ENCODE measurements at places on chromosomes 4 and X.

DNA sequence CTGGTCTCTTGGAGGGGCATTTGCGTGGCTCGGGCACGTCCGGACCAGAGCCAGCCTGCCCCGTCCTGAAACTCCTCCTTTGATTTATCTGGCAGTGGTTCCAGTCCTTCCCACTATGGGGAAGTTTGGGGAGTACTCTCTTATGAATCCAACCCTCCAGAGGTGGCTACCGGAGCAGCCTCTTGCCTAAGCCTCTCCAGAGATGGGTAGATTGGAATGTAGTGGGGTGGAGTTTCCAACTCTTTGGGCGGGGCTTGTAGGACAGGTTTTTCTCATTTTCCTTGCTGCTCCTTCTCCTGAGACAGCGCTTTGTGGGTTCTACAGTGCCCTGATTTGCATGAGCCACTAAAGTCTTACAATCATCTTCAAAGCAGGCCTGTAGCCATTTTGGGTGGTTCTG is 60.1 kb upstream of the XAGE1B start:
- DNase-seq = no peak

GRCh38 chrX:71482228-71482958 is 50.5 kb upstream of the OGT start:
- no peak for DNase-seq

GRCh38 chr4:105348719-105349118 is 125.1 kb downstream of the PPA2 start:
- DNase-seq = no peak

- DNase-seq = no peak
These were observed 354.0 kb downstream of the HS3ST1 start for GRCh38 chr4:11074581-11075241.

GRCh38 chrX:153321381-153322124 is at the start of gene PNMA6F:
Gene PNMA6F, minus strand, starts transcription at chrX:153321767. Its CDS starts 1,093 bp downstream, at chrX:153320674.
- DNase-seq = no peak

- DNase-seq = no peak
These were observed 233.1 kb downstream of the FAT4 start for GRCh38 chr4:125547836-125548235.

GRCh38 chr4:38764277-38764676 is 18.5 kb downstream of the TLR10 start:
- DNase-seq = no peak

- DNase-seq = no peak
These were observed 10.6 kb downstream of the ABCD1 start for GRCh38 chrX:153735274-153735673.

DNA sequence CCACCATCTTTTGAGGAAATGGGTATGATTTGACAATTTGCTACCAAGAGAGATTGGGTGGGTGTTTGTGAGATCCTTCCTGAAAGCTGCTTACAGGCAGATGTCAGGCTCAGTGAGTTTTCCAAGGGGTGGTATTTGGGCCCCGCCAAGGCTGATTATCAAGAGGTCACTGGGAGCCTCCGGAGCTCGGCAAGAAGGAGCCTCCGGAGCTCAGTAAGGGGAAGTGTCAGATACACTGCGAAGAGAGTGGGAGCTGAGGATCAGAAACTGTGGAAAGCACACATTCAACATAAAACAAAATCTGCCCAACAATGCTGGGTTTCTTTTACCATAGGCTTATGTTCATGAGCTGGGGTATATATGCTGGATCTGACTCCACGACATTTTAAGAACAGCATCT is 714 bp downstream of the RTL3 start:
- DNase-seq = no peak

GRCh38 chr4:5812506-5813229 is 80.2 kb downstream of the CRMP1 start:
- no peak for DNase-seq

DNA sequence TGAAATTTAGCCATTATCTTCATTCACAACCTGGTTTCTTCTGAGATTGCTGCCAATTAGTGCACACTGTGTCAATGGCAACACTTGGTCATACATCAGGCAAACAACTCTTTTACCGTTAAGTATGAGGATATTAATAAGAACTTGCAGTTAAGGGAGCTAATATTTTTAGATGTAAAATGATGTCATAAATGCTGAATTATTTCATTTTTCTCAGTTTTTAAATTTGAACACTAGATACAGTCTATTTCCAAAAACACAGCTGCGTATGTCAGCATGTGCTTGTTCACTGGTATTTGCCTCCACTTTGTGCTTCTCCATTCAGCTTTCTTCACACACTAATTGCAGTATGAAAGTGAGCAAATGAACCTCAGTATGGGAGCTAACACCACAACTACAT is 1.6 kb downstream of the KLHL13 start:
- no peak for DNase-seq

Measured in activated CD8-positive, alpha-beta memory T cell treated with anti-CD3 and anti-CD28 coated beads, Interleukin-2, amount 50 U/mL, for 4 hours (primary cell).